K562 (cell line): ENCODE measurements at places on chromosomes 12 and 14.

DNA sequence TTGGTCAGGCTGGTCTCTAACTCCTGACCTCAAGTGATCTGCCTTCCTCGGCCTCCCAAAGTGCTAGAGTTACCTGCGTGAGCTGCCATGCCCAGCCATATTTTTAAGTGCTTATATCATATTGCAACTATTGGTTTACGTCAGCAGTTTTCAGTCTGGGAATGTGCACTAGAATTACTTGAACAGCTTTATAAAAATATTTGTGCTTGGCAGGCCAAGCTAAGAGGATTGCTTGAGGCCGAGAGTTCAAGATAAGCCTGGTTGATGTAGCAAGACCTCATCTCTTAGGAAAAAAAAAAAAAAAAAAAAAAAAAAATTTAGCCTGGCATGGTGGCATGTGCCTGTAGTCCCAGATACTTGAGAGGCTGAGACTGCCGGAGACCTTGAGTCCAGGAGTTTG, 17.1 kb downstream of the KIAA0586 start:
- H3K27ac ChIP-seq, result no peak overlapping the region
- peaks cover 38% of the 10 kb centered on the region for H3K36me3 ChIP-seq
- no peaks in the 10 kb centered on the region for H3K4me1 ChIP-seq
- no peak overlapping the region for H3K4me3 ChIP-seq
- H3K27me3 ChIP-seq, result no peaks in the 10 kb centered on the region
- DNase-seq, result no peak

GRCh38 chr12:46160981-46161690, 107.7 kb downstream of the SLC38A1 start:
- H3K4me3 ChIP-seq, result no peak overlapping the region
- H3K36me3 ChIP-seq, result no peaks in the 10 kb centered on the region
- no peak overlapping the region for H3K27ac ChIP-seq
- no peaks in the 10 kb centered on the region for H3K27me3 ChIP-seq
- DNase-seq, result no peak

- DNase-seq, result no peak
- no peaks in the 10 kb centered on the region for H3K4me1 ChIP-seq
- no peak overlapping the region for H3K4me3 ChIP-seq
These were observed 183.9 kb downstream of the ETNK1 start for GRCh38 chr12:22808860-22809259.

GRCh38 chr12:19245106-19245505, 115.6 kb downstream of the PLEKHA5 start:
- H3K4me1 ChIP-seq, result no peaks in the 10 kb centered on the region
- no peaks in the 10 kb centered on the region for H3K36me3 ChIP-seq
- H3K27ac ChIP-seq, result no peak overlapping the region
- DNase-seq, result no peak
- no peaks in the 10 kb centered on the region for H3K27me3 ChIP-seq
- no peak overlapping the region for H3K4me3 ChIP-seq

DNA sequence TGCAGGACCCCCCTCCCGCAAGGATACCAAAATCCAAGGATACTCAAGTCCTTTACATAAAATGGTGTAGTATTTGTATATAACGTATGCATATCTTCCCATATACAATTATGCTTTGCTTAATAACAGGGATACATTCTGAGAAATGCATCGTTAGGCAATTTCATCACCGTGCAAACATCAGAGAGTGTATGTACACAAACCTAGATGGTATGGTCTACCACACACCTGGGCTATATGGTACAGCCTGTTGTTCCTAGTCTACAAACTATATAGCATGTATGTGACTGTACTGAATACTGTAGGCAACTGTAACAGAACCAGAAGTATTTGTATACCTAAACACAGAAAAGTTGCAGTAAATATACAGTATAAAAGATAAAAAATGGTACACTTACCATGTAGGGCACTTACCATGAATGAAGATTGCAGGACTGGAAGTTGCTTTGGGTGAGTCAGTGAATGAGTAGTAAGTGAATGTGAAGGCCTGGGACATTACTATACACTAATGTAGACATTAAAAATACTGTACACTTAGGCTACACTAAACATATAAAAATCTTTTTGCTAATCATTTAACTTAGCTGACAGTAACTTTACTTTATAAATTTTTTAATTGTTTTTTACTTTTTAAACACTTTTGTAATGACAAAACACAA, 141.1 kb downstream of the SLC41A2 start:
- no peak overlapping the region for H3K27ac ChIP-seq
- DNase-seq, result no peak

DNA sequence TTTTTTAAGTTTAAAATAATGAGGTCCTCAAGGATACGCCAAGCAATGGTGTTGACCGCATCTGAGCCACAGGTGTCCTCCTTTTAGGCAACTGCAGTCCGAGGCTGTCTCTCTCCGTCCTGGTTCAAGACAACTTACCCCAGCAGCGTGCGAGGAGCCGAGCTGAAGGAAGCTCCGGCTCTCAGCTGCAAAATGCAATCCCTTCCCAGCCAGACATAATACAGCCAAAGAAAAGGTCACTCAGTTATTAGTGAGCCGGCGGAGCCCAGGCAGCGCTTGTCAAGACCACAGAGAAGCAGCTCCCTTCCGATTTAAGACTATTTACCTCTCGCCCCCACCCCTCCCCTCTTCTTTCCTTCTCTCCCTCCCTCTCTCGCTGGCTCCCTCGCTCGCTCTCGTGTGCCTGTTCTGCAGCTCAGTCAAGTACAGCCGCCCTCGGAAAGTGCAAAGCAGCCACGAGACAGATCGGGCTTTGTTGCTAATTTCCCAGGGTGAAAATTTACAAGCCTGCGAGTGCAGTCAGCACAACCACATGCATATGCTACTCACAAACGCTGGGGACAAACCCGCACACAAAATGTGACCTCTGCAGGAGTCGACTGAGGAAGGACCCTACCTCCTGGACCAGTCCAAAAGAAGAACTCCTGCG, 363 bp upstream of the LMO3 start:
- no peaks in the 10 kb centered on the region for H3K27me3 ChIP-seq
- no peaks in the 10 kb centered on the region for H3K4me1 ChIP-seq
- DNase-seq, result no peak
- H3K36me3 ChIP-seq, result no peaks in the 10 kb centered on the region

- no peak for DNase-seq
- no peaks in the 10 kb centered on the region for H3K27me3 ChIP-seq
- H3K4me1 ChIP-seq, result no peaks in the 10 kb centered on the region
- H3K4me3 ChIP-seq, result no peak overlapping the region
These were observed 89.3 kb downstream of the GARIN6 start for GRCh38 chr12:99736760-99737269.

- no peak overlapping the region for H3K4me3 ChIP-seq
- no peak overlapping the region for H3K27ac ChIP-seq
- no peaks in the 10 kb centered on the region for H3K27me3 ChIP-seq
- H3K4me1 ChIP-seq, result no peaks in the 10 kb centered on the region
These were observed 100.3 kb downstream of the GTF2A1 start for GRCh38 chr14:81120501-81120900.

DNA sequence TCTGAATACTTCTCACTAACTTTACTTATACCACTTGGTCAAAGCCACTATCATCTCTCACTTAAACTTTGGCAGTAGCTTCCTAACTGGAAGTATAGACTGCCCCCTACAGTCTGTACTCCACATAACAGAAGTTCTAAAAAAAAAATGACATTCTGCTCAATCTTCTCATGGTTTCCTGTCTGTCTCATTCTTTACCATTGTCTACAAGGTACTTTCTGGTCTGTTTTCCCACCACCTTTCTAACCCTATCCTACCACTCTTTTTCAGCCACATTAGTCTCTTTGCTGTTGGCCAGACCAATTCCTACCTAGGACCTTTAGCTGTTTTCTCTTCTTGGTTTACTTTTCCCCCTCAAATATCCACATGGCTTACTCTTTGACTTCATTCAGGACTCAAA, 14.7 kb downstream of the CPSF6 start:
- no peak overlapping the region for H3K4me3 ChIP-seq
- H3K27ac ChIP-seq, result no peak overlapping the region
- peak; percentile 31 for DNase-seq
- no peaks in the 10 kb centered on the region for H3K4me1 ChIP-seq
- H3K27me3 ChIP-seq, result no peaks in the 10 kb centered on the region

GRCh38 chr12:103956509-103957027, 9.1 kb upstream of the TDG start:
- H3K4me3 ChIP-seq, result peak overlapping the region; percentile 95
- H3K27me3 ChIP-seq, result no peaks in the 10 kb centered on the region
- peak overlapping the region; percentile 95 for H3K27ac ChIP-seq
- H3K36me3 ChIP-seq, result peaks cover 33% of the 10 kb centered on the region; the same call in 2 of the 3 replicates

DNA sequence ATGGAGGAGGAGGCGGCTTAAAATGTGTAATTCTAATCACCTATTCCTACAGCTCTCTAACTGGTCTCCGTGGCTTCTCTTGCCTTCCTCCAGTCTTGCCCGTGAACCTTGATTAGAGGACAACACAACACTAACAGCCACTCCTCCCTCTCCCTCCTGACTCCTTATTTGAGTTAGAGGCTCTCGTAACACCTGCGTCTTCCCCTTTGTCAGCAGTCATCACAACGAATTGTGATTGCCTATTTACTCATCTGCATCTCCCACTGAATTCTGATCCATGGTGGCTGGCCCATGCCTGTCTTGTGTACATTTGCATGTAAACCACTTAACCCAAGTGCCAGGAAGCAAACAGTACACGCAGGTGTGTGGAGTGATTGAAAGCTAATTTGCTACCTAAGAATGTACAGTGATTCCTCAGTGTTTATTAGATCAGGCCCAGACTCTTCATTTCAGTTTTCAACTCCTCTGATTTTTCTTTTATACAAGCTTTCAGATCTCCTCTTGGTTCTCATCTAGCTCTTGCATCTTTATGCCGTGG, 154.5 kb downstream of the MON2 start:
- no peak for DNase-seq
- no peaks in the 10 kb centered on the region for H3K36me3 ChIP-seq
- H3K27me3 ChIP-seq, result peaks cover 10% of the 10 kb centered on the region; the same call in 1 of the 2 replicates

GRCh38 chr14:67697006-67697405, 1.4 kb upstream of the RDH11 start:
- no peak overlapping the region for H3K27ac ChIP-seq
- peaks cover 19% of the 10 kb centered on the region for H3K36me3 ChIP-seq
- peaks cover 8% of the 10 kb centered on the region; the same call in 2 of the 3 replicates for H3K4me1 ChIP-seq
- H3K27me3 ChIP-seq, result no peaks in the 10 kb centered on the region

DNA sequence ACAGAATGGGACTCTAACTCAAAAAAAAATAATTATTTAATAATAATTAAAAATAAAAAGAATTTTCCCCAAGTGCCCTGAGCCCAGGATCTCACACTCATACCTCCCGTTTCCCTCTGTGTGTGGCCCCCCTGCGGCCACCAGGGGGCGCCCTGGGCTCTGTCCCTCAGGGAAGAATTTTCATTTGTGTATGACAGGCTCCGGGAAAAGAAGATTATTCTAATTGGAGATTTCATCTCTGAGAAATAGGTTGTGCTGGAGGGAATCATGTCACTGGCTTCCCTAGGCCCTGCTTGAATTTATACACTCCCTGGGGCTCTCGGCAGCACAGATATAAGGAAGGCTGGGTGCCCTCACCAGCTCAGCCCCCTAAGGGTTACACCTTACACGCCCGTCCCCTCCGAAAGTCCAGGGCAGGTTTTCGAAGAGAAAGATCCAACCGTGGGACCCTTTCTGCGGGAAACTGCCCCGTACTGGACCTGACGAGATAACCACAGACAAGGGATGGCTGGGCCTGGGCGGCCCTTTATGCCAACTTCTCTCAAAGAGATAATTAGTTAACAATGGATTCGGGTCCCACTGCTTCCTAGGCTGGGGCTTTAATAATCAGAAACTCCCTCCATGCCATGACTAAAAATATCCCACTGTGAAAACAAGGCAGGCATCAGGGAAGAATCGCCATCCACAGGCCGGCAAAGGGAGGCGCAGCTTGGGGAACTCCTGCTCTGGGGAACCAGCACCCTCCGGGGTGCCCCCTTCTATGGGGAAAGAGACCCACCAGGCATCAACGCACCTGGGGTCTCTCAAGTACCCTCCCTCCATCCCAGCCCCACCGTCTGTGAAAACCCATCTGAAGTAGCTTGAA, 80.7 kb downstream of the KDM2B start:
- no peaks in the 10 kb centered on the region; the same call in 1 of the 2 replicates for H3K4me1 ChIP-seq
- DNase-seq, result peak; percentile 89
- H3K27ac ChIP-seq, result no peak overlapping the region
- H3K4me3 ChIP-seq, result no peak overlapping the region
- H3K27me3 ChIP-seq, result no peaks in the 10 kb centered on the region

- peaks cover 11% of the 10 kb centered on the region; the same call in 2 of the 3 replicates for H3K4me1 ChIP-seq
- no peaks in the 10 kb centered on the region for H3K36me3 ChIP-seq
- no peaks in the 10 kb centered on the region for H3K27me3 ChIP-seq
- H3K27ac ChIP-seq, result no peak overlapping the region
These were observed 21.6 kb upstream of the HNF1A start for GRCh38 chr12:120956579-120957300.

- no peak overlapping the region for H3K27ac ChIP-seq
- H3K4me1 ChIP-seq, result no peaks in the 10 kb centered on the region
- H3K4me3 ChIP-seq, result no peak overlapping the region
- no peaks in the 10 kb centered on the region for H3K36me3 ChIP-seq
- DNase-seq, result no peak
- no peaks in the 10 kb centered on the region for H3K27me3 ChIP-seq
These were observed 13.3 kb upstream of the TMCC3 start for GRCh38 chr12:94663702-94664101.

GRCh38 chr12:44847888-44848702, 28.0 kb downstream of the NELL2 start:
- no peaks in the 10 kb centered on the region for H3K27me3 ChIP-seq
- H3K36me3 ChIP-seq, result no peaks in the 10 kb centered on the region
- DNase-seq, result no peak
- no peak overlapping the region for H3K27ac ChIP-seq

DNA sequence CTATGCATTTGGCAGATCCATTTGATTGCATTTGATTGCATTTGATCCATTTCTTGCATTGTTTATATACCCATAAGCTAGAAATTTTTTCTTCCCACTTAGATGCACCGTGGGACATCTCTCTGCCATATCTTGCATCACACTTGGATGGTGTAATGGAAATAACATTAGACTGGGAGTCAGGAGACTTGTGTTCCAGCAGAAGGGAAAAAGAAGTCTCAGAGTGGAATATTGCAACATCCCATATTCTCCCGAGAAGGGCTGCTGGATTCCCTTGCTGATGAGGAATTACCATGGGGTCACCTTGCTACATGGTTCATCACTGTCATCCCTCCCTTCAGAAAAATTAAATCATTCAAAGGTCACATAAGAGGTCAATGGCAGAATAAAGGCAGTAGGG, 78.1 kb downstream of the KSR2 start:
- H3K36me3 ChIP-seq, result no peaks in the 10 kb centered on the region
- no peak overlapping the region for H3K27ac ChIP-seq
- H3K27me3 ChIP-seq, result no peaks in the 10 kb centered on the region
